ENCODE measurements at places on chromosomes 6 and 20. TPM values are rescaled to one million over a fixed set of nuclear protein-coding genes. Genes with fewer than 3 reads are reported as not detected.

HMGN3 gene
- total RNA-seq, result 29.9 TPM

BCAS4 gene
- total RNA-seq, result 5.5 TPM

LPA gene
- total RNA-seq, result not detected

C4B gene
- total RNA-seq, result 2.4 TPM

ADGRB3 gene
- 0.13 TPM for total RNA-seq

UBD gene
- 0.22 TPM for total RNA-seq

SDCBP2 gene
- 1.7 TPM for total RNA-seq

BTN1A1 gene
- not detected for total RNA-seq

GPR6 gene
- not detected for total RNA-seq

BNIP5 gene
- total RNA-seq, result not detected

RBPJL gene
- total RNA-seq, result not detected

OPRL1 gene
- total RNA-seq, result 0.52 TPM

GABBR1 gene
- 19.1 TPM for total RNA-seq

AGER gene
- 0.78 TPM for total RNA-seq

GTF3C6 gene
- total RNA-seq, result 59.5 TPM

C20orf141 gene
- total RNA-seq, result not detected

CPXM1 gene
- total RNA-seq, result 0.22 TPM

AK9 gene
- total RNA-seq, result 5.6 TPM

GSTA1 gene
- 0.26 TPM for total RNA-seq

ESR1 gene
- 3.4 TPM for total RNA-seq
